Effector memory CD8-positive, alpha-beta T cell (primary cell): ENCODE measurements at places on chromosomes 4 and X.

- H3K36me3 ChIP-seq = peaks cover 12% of the 10 kb centered on the region
- no peak overlapping the region for H3K4me3 ChIP-seq
- no peak overlapping the region for H3K27ac ChIP-seq
- peaks cover 7% of the 10 kb centered on the region for H3K4me1 ChIP-seq
These were observed 109.1 kb downstream of the PTTG2 start for GRCh38 chr4:38069271-38069760.

DNA sequence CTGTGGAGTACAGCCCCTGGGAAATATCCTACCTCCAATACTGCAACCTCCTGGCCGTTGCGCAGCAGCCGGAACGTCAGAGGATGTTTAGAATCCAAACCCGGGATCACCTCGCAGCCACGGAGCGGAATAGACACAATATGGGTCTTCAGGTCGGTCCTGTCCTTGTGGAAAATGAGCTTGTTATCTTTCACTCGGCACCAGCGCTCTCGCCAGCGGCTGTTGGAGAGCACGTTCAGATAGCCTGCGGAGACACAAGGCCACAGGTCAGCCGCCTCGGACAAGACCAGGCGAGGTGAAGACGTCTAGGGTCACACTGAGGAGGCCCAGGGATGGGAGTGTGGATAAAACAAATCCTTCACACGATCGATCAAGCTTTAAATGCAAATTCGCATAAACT, 139.3 kb downstream of the AFAP1 start:
- no peak for DNase-seq
- H3K27me3 ChIP-seq = no peaks in the 10 kb centered on the region
- no peak overlapping the region for H3K27ac ChIP-seq
- peaks cover 5% of the 10 kb centered on the region for H3K4me1 ChIP-seq
- H3K4me3 ChIP-seq = no peak overlapping the region

- H3K27ac ChIP-seq = no peak overlapping the region
- no peak for DNase-seq
- no peaks in the 10 kb centered on the region for H3K36me3 ChIP-seq
- no peaks in the 10 kb centered on the region for H3K4me1 ChIP-seq
These were observed 57.6 kb upstream of the MAP9 start for GRCh38 chr4:155434366-155434765.

DNA sequence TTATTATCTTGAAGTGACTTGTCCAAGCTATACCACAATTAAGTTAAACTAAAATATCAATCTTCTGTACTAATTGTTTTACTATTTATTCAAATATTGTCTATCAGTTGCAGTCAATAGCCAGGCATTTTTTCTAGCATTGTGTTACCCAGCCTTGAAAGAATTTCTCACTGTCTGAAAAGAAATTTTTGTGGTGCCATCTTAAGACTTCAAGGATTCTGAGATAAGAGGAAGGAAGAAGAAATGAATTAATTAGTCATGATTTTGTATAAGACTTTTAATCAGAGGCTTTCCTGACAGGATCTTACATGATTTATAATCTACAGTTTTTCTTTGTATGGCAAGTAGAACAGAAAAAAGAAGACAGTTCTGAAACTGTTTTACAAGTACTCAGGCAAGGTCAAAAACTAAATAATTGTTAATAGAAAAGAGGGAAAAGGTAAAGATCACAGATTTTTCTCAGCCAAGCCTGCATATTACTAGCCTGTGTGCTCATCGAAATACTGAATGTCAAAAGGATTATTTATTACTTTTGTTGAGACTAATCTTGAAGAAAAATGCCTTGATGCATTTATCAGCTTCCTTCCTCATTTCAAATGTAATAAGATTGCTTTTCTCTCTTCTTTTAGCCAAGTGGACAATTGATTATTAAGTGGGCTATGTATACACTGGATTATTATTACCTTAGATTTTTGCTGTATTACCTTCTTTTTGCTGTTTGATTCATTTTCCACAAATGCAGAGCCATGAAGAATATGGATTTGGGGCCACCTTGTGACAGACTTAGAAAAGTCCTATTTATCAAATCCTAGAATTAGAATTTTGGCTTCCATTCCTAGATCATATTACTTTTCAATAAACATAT, 53.8 kb downstream of the CXCL1 start:
- H3K36me3 ChIP-seq = no peaks in the 10 kb centered on the region
- no peak overlapping the region for H3K27ac ChIP-seq
- H3K27me3 ChIP-seq = no peaks in the 10 kb centered on the region
- H3K4me1 ChIP-seq = no peaks in the 10 kb centered on the region
- no peak overlapping the region for H3K4me3 ChIP-seq

- H3K4me3 ChIP-seq = no peak overlapping the region
- peaks cover 3% of the 10 kb centered on the region for H3K36me3 ChIP-seq
- DNase-seq = no peak
- H3K4me1 ChIP-seq = peaks cover 6% of the 10 kb centered on the region
- no peak overlapping the region for H3K27ac ChIP-seq
These were observed 61.1 kb upstream of the ARSJ start for GRCh38 chr4:114040319-114041116.

- H3K4me3 ChIP-seq = no peak overlapping the region
- H3K36me3 ChIP-seq = peaks cover 3% of the 10 kb centered on the region
- no peaks in the 10 kb centered on the region for H3K27me3 ChIP-seq
- no peak overlapping the region for H3K27ac ChIP-seq
- H3K4me1 ChIP-seq = no peaks in the 10 kb centered on the region
These were observed 872.6 kb downstream of the FSTL5 start for GRCh38 chr4:161291222-161291621.

- H3K4me1 ChIP-seq = peaks cover 9% of the 10 kb centered on the region
- no peaks in the 10 kb centered on the region for H3K27me3 ChIP-seq
- no peak overlapping the region for H3K27ac ChIP-seq
- no peak for DNase-seq
- H3K4me3 ChIP-seq = no peak overlapping the region
These were observed 45.8 kb upstream of the FBXW7 start for GRCh38 chr4:152581536-152582160.

DNA sequence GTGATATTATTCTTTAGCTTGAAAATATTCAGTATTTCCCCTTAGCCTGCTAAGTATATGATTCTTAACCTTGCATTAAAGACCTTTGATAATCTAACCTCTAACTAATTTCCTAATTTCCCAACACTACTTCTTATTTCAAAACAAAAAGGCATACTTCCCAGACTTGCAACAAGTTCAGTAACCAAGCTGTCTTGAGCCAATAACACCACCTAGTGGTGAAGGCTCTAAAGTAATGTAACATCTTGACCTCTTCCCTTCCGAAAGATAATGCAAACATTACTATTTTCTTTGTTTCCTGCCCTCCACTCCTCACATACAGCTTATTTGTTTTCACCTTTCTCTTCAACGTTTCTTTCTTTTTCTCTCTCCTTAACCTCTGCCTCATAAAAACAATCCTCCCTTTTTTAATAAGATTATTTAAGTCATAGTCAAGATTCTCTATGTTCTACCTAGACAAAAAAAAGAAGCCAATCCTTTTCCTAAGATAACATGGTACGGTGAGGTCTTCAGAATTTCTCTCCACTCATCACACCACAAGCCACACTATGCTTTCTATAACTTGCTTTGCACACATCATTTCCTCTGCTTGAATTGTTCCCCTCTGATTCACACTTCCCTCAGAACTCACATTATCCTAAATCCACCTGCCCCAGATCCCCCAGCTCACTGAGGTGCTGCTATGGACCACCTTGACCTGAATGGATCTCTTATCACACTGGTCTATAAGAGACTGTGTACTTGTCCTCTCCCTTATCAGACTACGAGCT, 3.5 kb downstream of the FAT1 start:
- H3K36me3 ChIP-seq = no peaks in the 10 kb centered on the region
- no peak overlapping the region for H3K4me3 ChIP-seq
- H3K27ac ChIP-seq = no peak overlapping the region

- H3K27me3 ChIP-seq = no peaks in the 10 kb centered on the region
- DNase-seq = no peak
- no peaks in the 10 kb centered on the region for H3K4me1 ChIP-seq
- H3K27ac ChIP-seq = no peak overlapping the region
- H3K36me3 ChIP-seq = no peaks in the 10 kb centered on the region
These were observed 231.4 kb upstream of the KLF8 start for GRCh38 chrX:56000729-56001128.

- H3K27me3 ChIP-seq = no peaks in the 10 kb centered on the region
- peak overlapping the region; percentile 71 for H3K27ac ChIP-seq
- H3K4me3 ChIP-seq = peak overlapping the region; percentile 72
- peaks cover 10% of the 10 kb centered on the region for H3K4me1 ChIP-seq
- no peaks in the 10 kb centered on the region for H3K36me3 ChIP-seq
These were observed 52.6 kb upstream of the ARX start for GRCh38 chrX:25068340-25068739.

DNA sequence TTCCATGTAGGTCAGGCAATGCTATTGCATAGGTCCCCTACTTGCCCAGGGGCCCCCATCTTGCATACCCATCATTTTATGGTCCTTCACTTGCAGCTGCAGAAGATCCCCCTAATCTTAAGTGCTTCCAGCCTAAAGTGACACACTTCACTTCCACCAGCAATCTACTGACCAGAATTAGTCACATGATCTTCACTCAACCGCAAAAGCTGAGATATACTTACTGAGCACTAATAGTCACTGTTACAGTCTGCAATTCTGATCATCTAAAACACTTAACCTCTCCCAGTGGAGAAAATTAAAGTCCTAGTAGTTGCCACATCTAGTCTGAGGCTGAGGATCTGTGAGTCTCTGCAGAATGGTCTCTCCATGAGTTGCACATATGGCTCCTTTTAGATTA, 82.1 kb downstream of the AREG start:
- H3K27ac ChIP-seq = no peak overlapping the region
- H3K4me3 ChIP-seq = no peak overlapping the region
- H3K27me3 ChIP-seq = peaks cover 6% of the 10 kb centered on the region
- no peak for DNase-seq
- no peaks in the 10 kb centered on the region for H3K36me3 ChIP-seq

- no peak overlapping the region for H3K4me3 ChIP-seq
- H3K27ac ChIP-seq = no peak overlapping the region
- H3K36me3 ChIP-seq = no peaks in the 10 kb centered on the region
- H3K4me1 ChIP-seq = no peaks in the 10 kb centered on the region
These were observed 875.2 kb downstream of the RAPGEF2 start for GRCh38 chr4:159977907-159978617.

DNA sequence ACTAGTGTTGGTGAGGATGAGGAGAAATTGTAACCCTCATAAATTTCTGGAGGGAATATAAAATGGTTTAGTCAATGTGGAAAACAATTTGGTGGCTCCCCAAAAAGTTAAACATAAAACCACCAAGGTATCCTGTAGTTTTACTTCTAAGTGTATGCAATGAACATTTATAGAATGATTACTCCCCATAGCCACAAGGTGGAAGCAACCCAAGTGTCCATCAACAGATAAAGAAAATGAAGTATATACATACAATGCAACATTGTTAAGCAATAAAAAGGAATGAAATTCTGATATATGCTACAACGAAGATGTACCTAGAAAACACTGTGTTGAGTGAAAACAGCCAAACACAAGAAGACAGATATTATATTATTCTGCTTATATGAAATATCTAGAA, 569.1 kb upstream of the GRID2 start:
- no peaks in the 10 kb centered on the region for H3K36me3 ChIP-seq
- no peaks in the 10 kb centered on the region for H3K4me1 ChIP-seq
- H3K4me3 ChIP-seq = no peak overlapping the region
- DNase-seq = no peak

GRCh38 chr4:76307660-76308014, 1.1 kb downstream of the STBD1 start:
- DNase-seq = no peak
- H3K27me3 ChIP-seq = no peaks in the 10 kb centered on the region
- H3K36me3 ChIP-seq = peaks cover 4% of the 10 kb centered on the region
- no peak overlapping the region for H3K27ac ChIP-seq
- H3K4me1 ChIP-seq = peaks cover 26% of the 10 kb centered on the region
